ENCODE measurements at places on chromosomes 6 and 20.

- no peak for DNase-seq
Observed at GRCh38 chr6:169937389-169938261, 186.2 kb downstream of the ERMARD start.

- DNase-seq, result no peak
Observed at GRCh38 chr20:63315240-63315689, 22.3 kb downstream of the COL20A1 start.

- peak; percentile 56 for DNase-seq
Observed at GRCh38 chr6:6736791-6737654, 148.5 kb downstream of the LY86 start.

- no peak for DNase-seq
Observed at GRCh38 chr20:17935186-17935585, 33.4 kb downstream of the SNX5 start.

- no peak for DNase-seq
Observed at GRCh38 chr20:57788936-57789613, 79.3 kb upstream of the PMEPA1 start.

DNA sequence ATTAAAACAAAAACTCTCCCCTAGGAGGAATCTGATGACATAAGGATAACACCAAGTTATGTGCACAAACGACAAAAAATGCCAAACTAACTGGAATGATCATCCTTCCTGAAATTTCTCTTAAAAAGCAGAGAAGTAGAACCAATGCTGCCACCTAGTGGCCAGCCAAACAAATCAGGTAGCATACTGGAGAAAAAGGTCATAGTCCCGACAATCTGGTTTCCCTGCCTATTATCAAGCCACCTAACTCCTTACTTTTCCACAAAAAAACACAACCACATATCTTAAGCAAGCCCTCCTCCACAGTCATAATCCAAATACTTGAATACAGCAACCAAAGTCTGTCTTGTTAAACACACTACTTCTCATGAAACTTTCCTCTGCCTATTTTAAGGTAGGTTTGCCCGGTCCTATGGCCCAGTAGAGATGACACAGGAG lies 5.3 kb downstream of the OARD1 start:
- DNase-seq, result peak; percentile 88

DNA sequence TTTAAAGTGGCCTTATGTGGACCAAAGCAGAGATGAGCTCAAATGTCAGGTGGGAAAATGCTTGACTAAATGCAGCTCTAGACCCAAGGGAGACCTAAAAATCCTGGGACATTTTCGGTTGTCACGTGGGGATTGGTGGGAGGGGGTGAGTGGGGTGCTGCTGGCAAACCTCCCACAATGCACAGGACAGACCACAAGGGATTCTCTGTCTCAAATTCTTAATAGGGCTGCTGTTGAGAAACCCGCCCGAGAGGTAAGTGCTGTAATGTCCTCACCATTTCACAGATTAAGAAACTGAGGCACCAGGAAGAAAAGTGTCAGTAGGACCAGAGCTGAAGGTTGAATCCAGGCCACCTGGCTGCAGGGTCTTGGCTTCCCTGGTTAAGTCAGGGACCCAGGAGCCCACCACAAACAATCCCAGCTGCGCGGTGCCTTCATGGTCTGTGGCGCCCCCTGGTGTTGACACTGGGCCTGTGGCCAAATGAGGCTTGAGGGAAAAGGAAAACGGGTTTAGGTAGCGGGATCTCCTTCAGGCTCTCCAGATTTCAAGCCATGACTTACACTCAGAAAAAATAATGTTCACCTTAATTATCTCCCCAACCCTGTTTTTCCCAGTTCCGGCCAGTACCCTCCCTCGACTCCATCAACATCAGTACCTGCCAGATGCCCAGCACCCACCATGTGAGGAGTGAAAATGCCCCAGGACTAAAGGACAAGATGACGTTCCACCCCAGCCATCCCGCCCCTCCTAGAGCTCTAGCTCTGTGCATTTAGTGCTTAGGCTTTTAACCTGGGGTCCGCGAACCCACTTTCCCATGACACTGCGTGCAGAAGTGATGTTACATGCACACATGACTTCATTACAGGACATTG lies 7.2 kb downstream of the HLA-G start:
- peak; percentile 24 for DNase-seq

- DNase-seq, result no peak
Observed at GRCh38 chr6:41713159-41713649, 22.2 kb downstream of the TFEB start.

GRCh38 chr20:5893052-5893451 lies 57.3 kb downstream of the TRMT6 start:
- no peak for DNase-seq

DNA sequence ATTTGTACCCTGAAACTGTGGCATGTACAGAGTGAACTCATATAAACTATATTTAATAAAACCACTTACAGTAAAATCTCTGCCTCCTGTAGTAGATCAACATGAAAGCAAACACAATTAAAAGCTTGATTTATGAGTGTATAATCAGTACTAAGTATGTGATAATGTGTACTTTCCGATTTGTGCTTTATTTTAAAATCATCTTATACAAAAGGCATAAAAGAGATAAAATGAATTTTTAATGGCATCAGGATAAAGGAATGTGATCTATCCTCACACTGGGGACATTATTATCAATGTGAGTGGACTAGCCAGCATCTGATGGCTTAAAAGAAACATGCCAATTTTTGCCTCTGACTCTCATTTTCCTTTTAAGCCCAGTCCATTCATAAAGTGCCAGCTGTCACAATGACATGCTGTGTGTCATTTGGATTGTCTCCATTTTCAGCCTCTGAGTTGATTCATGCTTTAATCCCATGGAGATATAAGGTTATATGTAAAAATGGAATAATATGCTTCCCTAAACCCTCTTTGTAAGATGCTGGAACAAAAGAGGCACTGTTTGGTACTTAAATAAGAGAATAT lies 831.6 kb upstream of the EYS start:
- DNase-seq, result no peak

DNA sequence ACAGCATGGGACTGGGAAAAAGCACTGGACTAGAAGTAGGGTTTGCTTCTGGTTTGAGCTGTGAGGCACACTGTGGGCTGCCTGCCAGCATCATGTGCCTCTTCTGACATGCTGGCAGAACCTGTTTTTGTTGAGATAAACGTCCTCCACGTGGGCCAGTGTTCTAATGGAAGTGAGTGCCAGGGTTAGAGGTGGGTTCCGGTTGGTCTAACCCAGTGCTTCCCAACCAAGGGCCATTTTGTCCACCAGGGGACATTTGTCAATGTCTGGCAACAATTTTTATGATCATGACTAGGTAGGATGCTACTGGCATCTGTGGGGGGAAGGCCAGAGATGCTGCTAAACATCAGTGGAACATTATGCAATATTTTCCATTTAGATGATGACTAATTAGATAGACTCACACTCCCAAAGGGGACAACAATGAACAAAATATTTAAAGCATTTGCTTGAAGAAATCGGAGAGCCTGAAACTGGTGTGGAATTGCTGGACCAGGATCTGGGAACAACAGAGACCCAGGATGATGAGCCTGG lies 7.8 kb upstream of the APMAP start:
- peak; percentile 97 for DNase-seq

DNA sequence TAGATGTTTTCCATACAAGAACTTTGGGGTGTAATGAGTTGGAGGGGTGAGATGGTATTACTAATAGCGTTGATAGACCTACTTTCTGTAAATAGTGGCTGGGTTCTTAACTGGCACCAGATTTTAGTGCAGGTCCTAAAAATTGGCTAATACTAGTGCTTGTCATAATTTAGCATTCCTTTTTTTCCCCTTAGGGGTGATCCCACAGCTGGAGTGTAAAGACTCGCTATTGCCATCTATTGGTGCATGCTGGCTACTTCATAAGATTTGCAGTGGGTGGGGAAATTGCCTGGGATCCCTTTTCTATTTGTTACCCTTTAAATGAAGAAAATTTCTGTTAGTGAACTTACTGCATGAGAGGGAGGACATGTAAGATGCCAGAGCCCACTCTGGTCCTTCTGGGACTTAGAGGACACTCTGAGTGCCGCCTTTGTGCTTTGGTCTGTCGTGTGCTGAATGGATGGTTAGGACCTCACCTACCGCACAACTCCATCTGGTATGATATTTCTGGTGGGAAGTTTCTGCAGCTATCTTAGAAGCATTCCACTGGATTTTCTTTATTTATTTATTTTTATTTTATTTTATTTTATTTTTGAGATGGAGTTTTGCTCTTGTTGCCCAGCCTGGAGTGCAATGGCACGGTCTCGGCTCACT lies 195.5 kb downstream of the JARID2 start:
- DNase-seq, result peak; percentile 77

DNA sequence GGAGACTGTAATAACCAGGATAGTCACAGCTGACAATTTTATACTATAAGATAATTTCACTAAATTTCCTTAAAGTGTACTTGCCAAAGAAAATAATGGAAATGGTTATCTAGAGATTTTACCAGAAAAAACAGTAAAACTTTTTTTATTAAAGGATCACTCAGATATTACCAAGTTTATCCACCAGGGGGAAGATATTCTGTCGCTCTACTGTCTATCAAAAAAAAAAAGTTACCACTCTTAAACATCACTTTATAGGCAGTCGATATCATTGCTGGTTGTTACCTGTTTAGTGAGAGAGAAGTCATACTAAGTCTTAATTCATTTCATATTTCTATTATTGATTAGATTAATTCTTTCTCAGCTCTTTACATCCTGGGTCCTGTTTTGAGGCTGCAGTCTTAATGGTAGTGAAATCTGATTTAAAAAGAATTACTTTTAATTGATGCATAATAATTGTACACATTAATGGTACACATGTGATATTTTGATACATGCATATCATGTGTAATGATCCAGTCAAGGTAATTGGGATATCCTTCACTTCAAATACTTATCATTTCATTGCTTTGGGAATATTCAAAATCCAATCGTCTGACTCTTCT lies 18.9 kb downstream of the L3MBTL3 start:
- peak; percentile 33 for DNase-seq

GRCh38 chr6:157608221-157609075 lies 214.6 kb upstream of the SNX9 start:
- no peak for DNase-seq

GRCh38 chr20:21867353-21867752 lies 161.9 kb downstream of the PAX1 start:
- no peak for DNase-seq

- DNase-seq, result no peak
Observed at GRCh38 chr20:49889001-49889934, 26.1 kb downstream of the SPATA2 start.

GRCh38 chr6:16089232-16090062 lies 39.4 kb upstream of the MYLIP start:
- DNase-seq, result no peak

- DNase-seq, result no peak
Observed at GRCh38 chr6:100078509-100078908, 84.5 kb upstream of the MCHR2 start.

DNA sequence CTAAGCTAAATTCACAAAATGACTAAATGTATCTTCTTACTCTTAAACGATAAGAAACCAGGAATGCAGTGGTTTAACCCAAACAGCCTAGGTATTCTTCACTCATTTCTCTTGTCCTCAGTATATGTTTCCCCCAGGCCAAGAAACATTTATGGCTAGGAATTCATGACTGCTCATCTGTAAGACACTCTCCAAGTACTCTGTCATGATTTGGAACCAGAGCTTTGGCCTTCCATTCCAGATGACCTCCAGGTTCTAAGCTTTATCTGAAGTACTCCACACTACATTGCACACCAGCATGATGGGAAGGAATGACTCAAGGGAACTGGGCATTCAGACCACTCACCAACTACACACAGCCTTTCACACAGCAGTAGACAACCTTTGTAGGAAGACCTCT lies 29.3 kb downstream of the NT5E start:
- DNase-seq, result no peak

DNA sequence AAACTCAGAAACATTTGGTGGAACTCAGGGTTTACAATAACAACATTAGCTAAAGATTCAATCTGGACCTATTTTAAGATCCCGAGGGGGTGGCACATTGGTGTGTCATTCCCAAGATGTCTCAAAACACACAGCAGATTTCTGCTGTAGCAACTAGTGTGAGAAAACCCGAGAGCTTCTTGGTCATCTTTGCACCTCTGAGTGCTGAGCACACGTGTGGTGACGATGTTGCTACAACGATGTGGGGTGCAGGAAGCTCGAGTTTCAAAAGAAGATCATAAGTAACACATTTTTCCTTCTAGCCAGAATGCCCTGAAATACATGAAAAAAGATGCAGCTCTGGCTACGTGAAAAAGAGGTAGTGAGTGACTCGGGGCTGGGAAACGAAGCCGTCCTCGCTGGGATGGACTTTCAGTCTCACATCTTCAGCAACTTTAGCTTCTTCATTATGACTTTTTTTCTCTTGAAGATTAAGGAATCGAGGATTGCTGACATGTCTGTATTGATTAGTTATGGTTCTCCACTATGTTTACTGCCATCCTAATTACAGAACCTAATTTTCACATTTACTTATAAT lies 1.5 kb downstream of the RAMACL start:
- no peak for DNase-seq

- no peak for DNase-seq
Observed at GRCh38 chr6:24827162-24827561, 28.4 kb upstream of the ARMH2 start.

DNA sequence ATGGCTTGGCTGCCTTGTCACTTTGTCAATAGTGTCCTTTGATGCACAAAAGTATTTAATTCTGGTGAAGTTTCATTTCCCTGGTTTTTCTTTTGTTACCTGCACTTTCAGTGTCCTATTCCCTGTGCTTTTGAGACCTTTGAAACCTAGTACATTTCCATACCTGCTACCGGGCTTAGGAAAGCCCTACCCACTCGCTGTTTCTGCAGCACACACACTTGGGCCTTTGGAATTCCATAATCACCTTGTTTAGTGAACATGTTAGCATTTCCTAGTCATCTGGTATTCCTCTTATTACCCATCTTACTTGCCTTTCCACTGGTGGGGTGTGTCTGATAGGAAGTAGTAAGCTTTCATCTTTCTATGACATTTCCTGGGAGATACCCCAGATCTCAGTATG lies 19.3 kb upstream of the SYNDIG1 start:
- DNase-seq, result no peak

DNA sequence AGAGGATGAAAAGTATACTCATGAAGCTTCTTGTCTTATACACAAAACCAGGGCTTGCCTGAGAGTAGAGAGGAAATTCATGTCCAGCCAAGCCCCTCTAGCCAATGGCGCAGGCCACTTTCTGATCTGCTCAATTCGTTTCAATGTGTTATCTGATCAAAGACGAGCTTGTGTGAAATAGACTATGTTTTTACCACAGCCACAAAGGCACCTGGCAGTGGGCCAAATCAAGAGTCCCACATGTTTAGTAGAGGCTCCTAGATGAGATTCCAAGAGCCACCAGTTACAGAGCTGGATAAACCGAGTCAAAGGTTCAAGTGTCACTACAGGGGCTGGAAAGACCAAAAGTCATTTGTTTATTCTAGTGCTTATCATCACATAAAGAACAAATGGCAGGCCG lies 34.9 kb downstream of the GPLD1 start:
- peak; percentile 71 for DNase-seq

DNA sequence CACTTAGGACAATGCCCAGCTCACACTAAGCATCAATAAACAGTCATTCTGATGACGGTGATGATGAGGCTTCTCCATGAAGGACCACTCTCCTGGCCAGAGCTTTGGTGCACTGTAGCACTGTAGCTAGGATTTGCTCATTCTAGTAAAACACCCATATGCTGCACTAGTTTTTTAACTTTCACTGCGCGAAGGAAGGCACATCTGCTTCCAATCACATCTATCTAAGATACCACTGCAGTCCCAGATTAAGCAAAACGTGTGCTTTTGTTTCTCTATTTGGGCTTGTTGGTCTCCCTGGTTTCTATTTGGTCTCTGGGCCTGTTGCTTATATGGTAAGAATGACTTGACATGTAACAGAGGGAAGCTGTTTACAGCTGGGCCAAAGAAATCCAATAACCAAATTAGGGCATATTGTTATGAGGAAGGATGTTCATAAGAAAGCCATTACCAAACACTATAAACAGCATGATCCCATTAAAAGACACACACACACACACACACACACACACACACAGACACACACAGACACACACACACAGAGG lies 62.4 kb downstream of the FAM229B start:
- no peak for DNase-seq

Measured in hematopoietic multipotent progenitor cell treated with erythropoietin and hydrocortisone succinate and interleukin-3 and kit ligand, for 8 days (in vitro differentiated cells).